ENCODE measurements at places on chromosomes 2 and 18.

- DNase-seq: no peak
Measured at GRCh38 chr2:567865-568638, 109.2 kb downstream of the TMEM18 start.

DNA sequence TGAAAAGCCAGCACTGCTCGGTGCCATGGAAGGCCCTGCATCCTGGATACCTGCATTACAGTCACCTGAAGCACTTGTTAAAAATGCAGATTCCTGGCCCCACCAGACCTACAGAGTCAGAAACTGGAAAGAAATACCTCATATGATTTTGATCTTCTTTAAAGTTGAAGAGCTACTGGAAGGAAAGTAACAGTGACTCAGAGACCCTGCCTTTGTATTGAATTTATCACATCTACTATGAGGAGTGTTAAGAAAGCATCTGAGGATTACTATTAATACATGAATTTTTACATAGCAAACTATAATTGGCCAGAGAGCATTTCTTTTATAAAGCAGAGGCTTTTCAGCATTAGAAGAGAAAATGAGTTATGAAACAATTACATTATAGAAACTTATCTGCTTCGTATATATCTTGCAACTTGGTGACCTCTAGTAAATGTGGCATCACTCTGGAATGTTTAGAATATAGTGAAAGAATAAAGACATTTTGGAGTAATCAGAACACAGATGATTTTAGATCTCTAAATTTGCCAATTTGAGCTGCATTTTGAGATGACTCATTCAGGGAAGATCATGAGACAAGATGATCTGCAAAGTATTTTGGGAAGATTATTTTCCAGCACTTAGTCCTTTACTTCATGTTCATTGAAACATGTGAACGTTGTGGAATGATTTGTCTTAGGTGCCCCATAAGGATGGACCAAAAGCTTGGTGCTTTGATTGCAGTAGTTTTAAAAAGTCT, 12.2 kb downstream of the PTPRM start:
- DNase-seq: no peak

- no peak for DNase-seq
Measured at GRCh38 chr2:207987025-207987716, 38.2 kb downstream of the PLEKHM3 start.

GRCh38 chr2:11156396-11157075, 1.3 kb downstream of the SLC66A3 start:
- no peak for DNase-seq

GRCh38 chr2:155727187-155727895, 605.2 kb downstream of the NR4A2 start:
- DNase-seq: peak; percentile 72

DNA sequence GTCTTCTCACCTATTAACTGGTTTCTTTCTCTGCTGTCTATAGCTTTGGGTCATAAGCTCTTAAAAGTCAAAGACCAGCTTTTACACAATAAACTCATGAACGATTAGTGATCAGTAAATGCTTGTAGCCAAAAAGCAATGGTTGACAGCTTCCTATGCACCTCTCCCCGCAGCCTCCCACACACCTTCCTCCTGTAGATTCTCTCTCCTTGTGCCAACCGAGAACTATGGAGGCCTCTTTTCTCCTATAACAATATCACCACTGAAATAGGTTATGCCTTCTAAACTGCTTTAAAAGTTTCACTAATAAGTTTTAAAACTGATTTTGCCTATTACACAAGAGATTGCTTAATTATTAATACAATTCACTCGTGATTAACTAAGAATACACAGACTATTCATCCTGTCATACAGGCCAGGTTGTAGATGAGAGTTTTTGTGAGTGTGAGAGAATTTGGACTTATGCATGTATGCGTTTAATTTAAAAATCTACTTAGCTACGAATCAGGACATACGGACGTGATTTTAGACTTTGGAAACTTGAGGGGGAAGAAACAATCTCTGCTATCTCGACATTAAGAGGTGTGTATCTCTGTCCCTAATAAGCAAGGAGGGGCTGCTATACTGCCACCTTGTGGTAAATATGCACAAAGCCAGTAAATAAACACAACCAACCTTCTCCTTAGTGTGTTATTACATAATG, 229.1 kb upstream of the RBBP8 start:
- DNase-seq: peak; percentile 3

GRCh38 chr2:126302043-126302442, 353.9 kb upstream of the GYPC start:
- no peak for DNase-seq

- no peak for DNase-seq
Measured at GRCh38 chr2:120920454-120921148, 184.9 kb downstream of the GLI2 start.

DNA sequence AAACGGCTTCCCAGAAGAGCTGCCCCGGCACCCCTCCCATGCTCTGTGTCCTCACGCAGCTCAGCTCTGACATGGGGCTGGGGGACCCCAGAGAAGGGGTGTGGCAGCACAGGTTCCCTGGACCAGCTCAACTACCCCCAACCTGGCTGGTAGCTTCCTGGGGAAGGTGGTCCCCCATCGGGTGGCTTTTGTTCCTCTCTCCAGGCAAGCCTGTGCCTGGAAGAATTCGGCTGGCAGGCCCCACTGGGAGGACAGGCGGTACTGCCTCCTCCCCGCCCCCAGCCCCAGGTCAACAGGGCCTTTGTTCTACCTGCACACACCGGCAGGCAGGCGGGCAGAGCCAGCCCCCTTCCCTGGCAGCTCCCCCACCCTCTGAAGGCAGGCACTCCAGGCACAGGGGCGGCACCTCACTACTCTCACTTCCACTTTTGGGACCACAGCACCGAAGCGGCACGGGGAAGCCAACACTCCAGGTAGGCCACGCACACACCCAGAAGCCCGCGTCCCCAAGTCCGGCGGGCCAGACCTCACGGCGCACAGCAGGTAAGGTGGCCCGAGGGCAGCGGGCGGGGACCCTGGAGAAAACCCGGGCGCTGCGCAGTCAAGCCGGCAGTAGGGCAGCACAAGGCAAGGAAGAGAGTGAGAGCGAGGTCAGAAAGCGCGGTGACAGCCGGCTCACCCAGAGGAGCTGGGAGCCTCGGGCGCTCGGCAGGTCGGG, 1.3 kb downstream of the HS6ST1 start:
- peak; percentile 54 for DNase-seq

DNA sequence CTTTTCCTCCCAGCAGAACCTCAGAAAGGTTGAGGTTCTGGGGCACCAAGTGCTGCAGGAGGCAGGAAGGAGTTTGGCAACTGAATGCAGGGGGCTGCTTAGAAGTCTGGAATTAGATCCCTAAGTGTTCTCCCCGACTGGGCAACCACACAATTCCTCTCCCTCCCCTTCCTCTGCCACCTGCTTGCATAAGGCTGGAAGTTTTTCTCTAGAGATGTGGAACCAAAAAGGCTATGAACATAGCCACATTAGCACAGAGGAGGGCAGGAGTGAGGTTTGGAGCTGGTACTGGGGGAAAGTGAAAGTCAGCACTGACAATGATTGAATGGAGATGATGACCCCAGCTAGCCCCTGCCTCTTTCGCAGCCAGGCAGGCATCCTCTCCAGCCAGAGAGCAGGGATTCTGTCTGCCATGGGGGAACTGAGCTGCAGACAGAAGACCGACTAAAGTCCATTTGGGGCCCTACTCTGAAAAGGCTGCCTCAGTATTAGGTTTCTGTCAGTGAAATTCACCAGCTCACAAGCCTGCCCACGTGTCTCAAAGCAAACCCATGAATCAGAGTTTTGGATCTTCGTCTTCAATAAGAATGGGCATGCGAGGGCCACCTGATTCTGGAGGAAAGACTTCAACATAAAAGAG, 87.9 kb upstream of the ITGA6 start:
- no peak for DNase-seq

DNA sequence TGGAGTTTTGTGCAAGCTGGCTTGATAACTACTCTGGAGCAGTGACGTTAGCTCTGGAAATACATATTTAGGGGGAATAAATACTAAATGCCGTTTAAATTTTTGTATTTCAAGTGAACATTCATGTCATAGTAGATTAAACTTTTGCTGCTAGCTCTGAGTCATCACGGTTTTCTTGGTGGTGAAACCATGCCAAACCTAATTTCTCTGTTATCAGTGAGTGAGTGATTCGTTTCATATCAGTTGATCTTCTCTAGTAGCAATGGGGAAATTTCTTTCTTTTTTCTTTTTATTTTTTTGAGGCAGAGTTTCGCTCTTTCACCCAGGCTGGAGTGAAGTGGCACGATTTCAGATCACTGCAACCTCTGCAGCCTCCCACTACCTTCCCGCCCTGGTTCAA, 211.1 kb downstream of the PTPRM start:
- no peak for DNase-seq

- no peak for DNase-seq
Measured at GRCh38 chr2:161898633-161899032, 175.4 kb downstream of the DPP4 start.

GRCh38 chr2:224513991-224514390, 71.2 kb downstream of the CUL3 start:
- DNase-seq: no peak

DNA sequence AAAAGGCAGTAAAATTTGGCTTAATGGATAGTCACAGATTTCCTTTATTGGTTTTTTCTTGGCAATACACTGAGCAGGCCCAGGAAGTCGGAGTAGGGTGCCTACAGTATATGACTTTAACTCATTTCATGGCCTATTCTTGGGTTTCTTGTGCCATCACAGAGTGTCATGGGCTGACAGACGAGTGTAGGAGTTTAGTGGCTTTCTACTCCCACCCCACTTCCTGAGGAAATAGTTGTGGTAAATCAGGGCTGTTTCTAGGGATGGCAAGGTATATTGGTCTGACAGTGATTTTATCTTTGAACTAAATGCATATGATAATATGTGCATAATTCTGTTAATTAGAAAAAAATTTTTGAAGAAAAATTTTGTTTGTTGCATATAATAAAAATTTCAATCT, 100.1 kb downstream of the PLCL1 start:
- no peak for DNase-seq

DNA sequence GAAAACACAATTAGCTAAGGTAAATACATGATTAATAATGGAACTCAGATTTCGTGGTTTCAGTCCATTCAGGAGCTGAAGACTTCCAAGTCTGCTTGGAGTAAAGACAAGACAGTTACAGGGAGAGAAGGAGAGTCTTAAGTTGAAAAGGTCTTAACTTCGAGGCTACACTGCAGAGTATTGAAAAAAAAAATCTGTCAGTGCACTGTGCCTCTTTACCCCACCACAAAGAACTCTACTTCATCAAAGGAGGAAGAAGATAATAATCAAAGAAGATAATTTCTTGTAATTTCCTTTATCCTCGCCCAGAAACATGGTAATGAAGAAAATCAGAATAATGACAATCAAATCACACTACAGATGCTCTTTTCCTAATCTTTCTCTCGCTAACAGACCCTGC, 75.4 kb downstream of the MEMO1 start:
- DNase-seq: no peak

GRCh38 chr2:239566162-239566994, 165.6 kb upstream of the HDAC4 start:
- no peak for DNase-seq

- no peak for DNase-seq
Measured at GRCh38 chr2:85012431-85012830, 41.5 kb downstream of the KCMF1 start.

DNA sequence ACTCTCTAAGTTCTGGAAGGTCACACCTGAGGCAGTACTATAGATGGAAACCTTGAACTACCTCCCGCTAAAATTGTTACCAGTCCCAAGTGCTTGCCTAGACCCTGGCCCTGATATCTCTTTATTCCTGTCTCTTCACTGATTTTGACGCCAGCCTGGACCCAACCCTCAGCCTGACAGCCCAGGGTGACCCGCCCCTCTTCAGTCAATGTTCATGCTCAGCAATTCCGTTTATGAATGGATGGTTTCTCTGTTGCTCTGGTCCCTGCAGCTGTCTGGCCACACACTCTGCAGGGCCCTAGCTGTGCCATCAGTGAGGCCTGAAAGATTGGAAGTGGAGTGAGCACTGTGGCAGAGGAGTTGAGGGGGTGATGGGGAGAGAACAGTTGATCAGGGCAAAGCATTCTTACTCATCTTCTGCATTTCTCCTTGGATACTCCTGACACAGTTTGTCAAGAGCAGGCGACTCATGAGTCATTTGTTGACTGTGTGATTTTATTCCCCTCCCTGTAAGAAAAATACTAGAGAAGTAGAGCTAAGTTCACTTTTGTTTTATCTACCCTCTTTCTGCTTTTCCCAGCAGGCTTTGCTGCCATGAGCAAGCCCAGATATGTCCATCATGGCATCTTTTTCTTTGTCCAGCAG, 46.0 kb downstream of the NPAS2 start:
- no peak for DNase-seq

- no peak for DNase-seq
Measured at GRCh38 chr18:58978916-58979315, 114.2 kb downstream of the ZNF532 start.

- no peak for DNase-seq
Measured at GRCh38 chr2:58769864-58770234, 528.7 kb upstream of the FANCL start.

DNA sequence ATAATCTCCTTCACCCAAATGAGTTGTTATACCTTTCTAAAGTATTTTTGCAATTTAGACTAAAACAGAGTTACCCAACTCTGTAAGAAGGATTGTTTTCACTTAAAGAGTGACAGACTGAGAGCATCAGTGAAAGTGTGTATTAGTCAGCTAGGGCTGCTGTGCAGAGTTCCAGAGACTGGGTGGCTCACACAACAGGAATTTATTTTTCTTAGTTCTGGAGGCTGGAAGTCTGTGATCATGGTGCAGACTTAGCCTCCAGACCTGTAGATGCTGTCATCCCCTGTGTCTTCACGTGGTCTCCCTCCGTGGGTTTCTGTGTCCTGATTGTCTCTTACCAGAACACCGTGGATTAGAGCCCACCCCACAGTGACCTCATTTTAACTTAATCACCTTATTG, 40.0 kb downstream of the BCL2L11 start:
- DNase-seq: no peak

GRCh38 chr18:45168866-45169600, 446.2 kb upstream of the SLC14A2 start:
- DNase-seq: no peak

- peak; percentile 18 for DNase-seq
Measured at GRCh38 chr2:164538240-164538866, 82.9 kb downstream of the GRB14 start.

GRCh38 chr2:176261136-176261535, 8.1 kb upstream of the MTX2 start:
- no peak for DNase-seq

DNA sequence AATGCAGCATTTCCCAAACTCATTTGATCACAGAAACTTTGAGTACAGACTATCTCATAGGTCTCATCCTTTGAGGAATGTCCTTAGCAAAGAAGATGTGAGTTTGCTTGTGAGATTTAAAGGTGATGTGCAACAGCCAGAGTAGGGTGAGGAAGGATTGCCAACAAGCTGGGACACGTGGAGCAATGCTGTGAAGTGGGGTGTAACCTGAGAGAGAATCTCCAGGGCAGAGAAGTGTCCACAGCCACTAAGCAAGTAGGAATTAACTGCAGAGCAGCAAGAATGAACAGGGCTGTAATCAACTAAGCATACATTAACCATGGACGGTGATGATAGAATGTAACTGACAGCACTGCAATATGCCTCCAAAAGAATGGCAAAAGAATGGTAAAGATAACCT, 469.9 kb upstream of the NRP2 start:
- no peak for DNase-seq

Data from retina (tissue), 1 donor.